WERI-Rb-1 (cell line): ENCODE measurements at places on chromosomes 3 and 15.

- no peak for DNase-seq
Observed at GRCh38 chr3:141656771-141657170, 81.3 kb upstream of the RNF7 start.

DNA sequence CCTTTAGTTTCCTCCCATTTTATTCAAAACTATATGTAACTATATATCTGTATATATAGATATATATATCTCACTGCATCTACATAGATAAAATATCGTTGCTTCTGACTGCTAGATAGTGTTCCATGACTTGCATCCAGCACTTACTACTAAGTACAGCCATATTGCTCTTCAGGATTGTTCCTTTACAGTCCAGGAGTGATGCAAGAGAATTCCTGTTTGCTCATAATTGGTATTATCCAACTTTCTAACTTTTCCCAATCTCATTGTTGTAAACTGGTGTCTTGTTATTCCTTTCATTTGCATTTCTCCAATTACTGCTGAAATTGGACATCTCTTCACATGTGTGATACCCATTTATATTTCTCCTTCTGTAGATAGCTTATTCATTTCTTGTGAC is 99.8 kb upstream of the STRIT1 start:
- no peak for DNase-seq

- DNase-seq, result no peak
Observed at GRCh38 chr3:133896002-133896761, 500 bp upstream of the RAB6B start.

DNA sequence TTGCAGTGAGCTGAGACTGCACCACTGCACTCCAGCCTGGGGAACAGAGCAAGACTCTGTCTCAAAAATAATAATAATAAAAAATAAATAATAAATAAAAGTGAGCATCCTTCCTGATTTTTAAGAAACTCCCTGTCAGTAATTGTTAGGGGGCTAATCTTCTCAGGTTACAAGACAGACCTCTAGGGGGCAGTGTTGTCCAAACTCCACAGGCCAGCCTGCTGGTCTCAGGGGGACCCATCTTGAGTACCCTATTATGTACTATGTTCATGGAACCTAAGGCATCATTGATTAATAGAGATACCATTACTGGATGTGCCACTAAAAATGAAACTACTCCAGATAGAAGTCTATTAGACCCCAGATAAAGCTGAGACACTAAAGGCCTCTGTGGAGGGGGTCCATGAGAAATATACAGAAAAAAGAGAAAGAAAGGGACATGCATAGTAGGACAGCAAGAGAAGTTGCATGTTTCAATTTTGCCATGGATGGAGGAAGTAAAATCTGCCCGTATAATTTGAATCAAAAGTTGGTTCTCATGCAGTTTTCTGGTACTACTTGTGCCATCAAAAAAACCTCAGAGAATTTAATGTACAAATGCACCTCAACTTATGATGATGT is 85.5 kb upstream of the CDV3 start:
- DNase-seq, result peak; percentile 29

DNA sequence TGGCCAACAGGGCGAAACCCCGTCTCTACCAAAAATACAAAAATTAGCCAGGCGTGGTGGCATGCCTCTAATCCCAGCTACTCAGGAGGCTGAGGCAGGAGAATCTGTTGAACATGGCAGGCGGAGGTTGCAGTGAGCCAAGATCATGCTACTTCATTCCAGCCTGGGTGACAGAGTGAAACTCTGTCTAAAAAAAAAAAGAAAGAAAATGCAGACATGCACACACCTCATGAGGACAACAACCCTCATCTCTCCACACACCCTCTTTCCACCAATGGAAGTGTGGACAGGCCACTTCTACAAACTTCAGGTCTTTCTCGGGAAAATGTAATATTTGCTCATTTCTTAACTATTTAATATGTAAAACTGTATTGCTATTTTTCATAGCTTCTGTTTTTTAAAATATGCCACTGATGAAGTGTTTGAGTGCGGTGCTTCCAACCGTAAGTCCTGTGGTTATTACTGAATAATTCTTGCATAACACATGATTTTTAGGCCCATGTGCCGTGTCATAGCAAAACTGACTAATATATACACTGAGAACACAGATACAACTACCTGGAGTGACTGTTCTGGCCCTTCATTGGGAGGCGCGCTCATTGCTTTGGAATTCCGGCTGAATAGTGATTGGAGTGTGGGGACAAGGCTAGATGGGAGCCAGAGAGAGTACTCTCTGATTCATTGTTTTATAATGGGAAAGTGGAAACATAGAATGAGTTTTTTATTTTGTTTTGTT is 23.1 kb downstream of the LRRC31 start:
- no peak for DNase-seq

GRCh38 chr15:39621976-39622375 is 41.1 kb downstream of the THBS1 start:
- no peak for DNase-seq

DNA sequence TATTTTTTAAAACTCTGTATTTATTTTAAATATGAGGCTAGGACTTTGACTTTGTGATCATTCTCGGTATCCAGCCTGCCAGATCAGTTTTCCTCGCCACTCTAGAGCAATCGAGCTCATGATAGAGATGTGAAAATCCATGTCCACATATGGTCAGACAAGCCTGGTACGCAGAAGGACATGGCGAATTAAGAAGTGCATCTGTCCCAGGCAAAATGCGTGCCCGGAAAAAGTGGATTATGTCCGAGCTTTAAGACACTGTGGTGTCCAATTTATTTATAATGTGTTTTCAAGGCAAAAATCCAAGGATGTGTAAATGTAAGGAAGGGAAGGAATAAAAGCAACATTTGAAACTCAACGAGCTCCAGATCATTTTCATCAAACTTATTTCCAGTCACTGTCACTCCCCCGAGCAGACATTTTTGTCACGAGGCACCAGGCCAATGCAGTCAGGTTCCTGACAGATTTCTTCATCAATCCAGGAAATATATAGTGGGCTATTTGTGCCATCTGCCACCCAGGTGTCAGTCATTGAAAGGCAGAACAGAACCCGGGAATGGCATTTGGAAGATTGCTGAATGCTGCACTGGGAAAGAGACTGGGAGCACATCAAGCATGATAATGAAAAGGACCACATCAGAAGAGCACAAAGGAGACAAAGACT is 825.7 kb downstream of the SQOR start:
- no peak for DNase-seq

- no peak for DNase-seq
Observed at GRCh38 chr3:123759311-123759710, 124.8 kb downstream of the MYLK start.

DNA sequence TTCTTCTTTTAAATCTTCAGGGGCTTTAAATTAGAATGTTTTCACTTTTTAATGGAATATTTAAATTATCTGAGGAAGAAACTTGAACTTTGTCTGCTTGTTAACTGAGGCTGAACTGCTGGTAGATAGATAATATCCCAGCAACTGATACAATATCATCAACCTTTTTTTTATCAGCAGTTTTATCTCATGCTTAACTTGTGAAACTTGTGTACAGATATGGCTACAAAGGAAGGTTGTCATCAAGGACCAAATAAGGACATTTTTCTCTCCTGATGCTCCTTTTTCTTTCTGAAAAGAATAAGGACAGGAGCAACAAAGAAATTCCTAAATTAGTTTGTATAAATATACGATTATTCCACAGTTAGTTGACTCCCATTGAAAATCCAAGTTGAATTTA is 66.4 kb upstream of the KBTBD8 start:
- no peak for DNase-seq

GRCh38 chr15:39788108-39788507 is 5.5 kb upstream of the FSIP1 start:
- no peak for DNase-seq

DNA sequence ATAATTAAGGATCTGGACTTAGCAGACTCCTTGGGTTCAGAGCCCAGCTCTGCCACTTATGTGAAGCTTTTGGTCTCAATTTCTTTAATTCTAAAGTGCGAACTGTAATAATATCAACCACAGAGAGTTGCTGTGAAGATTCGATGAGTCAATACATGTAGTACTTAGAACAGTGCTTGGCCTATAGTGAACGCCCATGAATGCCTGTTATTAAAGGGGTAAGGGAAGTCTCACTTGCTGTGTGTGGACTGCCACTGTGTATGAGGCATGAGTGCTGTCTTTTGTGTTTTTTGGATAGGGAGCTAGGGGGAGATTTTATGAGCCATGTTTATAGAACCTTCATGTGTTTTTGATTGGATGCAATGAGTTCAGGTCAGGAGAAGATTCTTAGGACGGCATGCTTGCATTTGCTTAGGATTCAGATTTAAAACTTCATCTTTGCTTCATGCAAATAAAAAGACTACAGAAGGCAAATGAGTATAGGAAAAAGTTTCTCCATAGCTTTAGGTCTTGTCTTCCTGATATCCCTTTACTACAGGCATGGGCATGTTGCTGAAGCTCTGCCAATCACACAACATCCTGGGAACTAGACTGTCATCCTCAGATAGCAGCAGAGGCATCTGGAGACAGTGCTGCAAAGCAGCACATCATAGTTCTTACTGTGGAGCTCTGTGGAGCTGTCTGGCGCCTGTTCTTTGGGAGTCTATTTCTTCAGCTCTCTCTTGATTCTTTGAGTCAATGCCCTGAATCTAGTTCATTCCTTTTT is 50.0 kb downstream of the PLS1 start:
- DNase-seq, result no peak

DNA sequence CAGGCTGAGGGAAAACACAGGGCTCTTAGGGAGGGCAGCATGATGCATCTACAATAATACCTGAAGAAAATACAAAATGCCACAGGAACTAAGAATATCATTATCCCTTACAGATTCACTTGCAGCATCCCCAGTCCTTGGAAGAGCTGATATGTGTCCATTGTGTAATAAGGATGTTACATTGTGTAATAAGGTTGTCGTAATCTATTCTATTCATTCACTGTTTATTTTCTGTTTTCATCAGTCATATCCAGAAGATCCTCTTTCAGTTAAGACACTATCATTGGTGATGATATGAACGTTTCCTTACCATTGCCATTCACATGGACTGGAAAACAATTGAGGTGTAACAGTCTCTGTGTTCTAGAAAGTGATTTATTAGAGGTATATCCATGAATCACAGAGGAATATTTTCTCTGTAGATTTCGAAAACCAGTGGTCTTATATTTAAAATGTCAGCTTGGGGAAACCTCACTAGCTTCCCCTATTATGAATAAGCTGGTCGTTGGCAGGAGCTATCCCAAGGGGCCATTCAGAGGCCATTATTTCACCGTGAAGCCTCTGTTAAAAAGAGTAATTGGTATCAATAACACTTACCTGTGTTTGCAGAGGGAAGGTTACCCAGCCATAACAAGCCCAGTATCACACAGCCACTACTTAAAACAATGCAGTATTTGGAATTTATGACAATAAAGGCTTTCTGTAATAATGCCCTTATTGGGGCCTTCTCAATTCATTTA is 241.1 kb downstream of the ZNF385D start:
- DNase-seq, result no peak

GRCh38 chr3:72682936-72683452 is 165.3 kb downstream of the SHQ1 start:
- DNase-seq, result no peak

GRCh38 chr3:31978553-31978952 is 2.5 kb downstream of the OSBPL10 start:
- DNase-seq, result no peak

DNA sequence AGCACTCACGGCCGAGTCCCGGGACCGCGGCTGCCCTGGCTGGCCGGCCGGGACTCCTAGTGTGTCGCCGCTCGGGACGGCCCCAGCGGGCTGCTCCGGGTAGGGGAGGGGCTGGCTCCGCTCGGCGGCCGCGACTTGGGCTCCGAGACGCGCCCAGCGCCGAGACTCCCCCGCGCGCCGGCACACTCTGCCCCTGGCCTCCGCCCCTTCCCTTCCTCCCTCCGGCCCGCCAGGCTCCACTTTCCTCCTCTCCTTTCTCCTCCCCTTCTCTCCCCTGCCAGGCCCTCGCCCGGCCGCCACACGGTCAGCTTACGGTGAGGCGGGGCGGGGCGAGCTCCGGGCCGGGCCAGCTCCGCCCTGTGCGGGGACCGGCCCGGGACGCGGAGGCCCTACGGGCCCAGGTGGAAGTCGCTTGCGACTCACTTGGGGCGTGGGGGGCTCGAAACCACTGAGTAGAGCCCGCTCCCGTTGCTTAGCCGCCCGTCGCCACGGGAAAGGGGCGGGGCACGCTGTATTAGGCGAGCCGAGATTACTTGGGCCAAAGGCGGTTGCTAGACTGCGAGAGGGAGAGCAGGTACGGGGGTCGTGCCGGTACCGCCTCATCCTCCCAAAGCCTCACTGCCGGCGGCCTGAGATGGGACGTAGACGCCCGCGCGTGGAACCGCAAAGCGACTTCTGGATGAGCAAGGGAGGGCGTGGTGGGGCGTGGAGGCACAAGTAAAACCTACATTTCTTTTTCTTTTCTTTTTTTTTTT is at the start of gene ITGB5:
Gene ITGB5 (minus strand): TSS at position 189 of the 755 bp plus-strand sequence. CDS start 365 bp downstream, outside the sequence.
- DNase-seq, result peak; percentile 80

DNA sequence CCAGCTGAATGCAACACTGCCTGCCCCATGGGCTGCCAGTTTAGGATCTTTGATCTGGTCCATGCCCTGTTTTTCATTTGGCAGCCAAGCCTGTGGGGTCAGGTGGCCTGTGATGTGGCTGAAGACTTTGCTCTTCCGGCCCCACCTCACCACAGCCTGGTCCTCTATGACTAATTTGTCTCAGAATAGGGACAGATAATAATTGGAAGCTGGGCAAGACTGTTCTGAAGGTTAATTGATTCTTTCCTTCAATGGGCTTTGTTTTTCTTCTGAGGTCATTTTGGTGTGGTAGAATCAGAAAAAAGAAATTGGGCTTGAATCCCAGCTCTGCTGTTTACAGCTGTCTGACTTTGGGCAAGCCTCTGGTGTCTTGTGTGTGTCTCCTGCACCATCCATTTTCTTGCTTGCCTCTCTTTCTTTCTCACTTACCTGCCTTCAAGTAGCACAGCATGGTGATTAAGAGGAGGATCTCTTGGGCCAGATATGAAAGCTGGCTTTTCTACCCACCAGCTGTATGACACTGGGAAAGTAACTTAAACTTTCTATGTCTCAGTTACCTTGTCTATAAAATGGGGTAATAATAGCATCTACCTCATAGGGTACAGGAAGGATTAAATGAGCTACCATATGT is 24.2 kb downstream of the ABHD2 start:
- no peak for DNase-seq

GRCh38 chr15:87829332-87830050 is 427.0 kb downstream of the NTRK3 start:
- no peak for DNase-seq

- no peak for DNase-seq
Observed at GRCh38 chr3:2484162-2485026, 385.7 kb downstream of the CNTN4 start.

DNA sequence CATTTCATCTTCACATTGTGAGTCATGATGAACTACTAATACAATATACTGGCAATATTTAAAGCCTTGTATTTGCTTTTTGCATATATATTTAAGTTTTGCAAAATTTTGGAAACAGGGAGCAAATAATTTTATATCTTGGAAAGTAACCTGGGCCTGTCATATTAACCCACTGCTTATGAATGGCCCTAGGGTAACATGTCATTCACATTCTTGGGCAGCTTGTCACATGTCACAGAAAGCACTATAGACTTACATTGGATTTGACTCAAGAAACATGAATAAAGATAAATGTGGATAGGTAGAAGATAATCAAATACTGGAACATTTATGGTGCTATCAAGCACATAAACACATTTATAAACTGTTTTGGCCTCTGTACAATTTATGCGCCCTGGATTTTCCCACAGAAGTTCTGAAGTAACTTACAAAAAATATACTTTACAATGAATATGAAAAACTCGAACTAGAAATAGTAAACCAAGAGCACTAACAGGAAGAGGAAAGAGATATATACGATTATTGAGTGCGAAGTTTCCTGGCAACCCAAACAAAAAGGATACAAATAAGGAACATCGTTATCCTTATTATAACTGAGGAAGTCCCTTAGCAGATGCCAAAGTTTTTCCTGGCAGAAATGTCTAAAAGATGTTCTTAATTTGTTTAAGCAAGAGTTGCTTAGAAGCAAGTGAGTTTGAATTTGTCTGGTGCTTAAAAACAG is 257.2 kb downstream of the RBMS3 start:
- no peak for DNase-seq
